ENCODE measurements at places on chromosomes 7 and 10.

GRCh38 chr10:84965468-84965867, 637.1 kb downstream of the CCSER2 start:
- DNase-seq = no peak

DNA sequence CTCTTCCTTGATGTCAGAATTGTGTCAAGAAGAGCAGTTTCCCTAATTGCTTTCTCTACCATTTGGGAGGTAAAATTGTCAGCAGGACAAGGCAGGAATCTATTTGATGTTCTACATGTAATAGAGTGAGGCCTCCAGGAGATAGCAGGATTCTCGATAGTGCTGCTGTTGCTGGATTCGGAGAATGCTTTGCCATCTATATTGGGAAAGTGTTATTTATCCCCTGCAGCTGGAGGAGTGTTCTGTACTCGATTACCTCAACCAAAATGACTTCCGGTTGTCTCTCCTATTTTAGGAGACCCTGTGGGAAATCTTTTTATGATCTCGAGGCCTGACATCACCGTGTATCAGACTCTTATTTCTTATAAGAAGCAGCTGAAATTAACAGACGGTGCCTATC, 217.1 kb downstream of the TMEM178B start:
- DNase-seq = no peak

GRCh38 chr7:91226411-91226810, 37.8 kb upstream of the FZD1 start:
- DNase-seq = no peak

DNA sequence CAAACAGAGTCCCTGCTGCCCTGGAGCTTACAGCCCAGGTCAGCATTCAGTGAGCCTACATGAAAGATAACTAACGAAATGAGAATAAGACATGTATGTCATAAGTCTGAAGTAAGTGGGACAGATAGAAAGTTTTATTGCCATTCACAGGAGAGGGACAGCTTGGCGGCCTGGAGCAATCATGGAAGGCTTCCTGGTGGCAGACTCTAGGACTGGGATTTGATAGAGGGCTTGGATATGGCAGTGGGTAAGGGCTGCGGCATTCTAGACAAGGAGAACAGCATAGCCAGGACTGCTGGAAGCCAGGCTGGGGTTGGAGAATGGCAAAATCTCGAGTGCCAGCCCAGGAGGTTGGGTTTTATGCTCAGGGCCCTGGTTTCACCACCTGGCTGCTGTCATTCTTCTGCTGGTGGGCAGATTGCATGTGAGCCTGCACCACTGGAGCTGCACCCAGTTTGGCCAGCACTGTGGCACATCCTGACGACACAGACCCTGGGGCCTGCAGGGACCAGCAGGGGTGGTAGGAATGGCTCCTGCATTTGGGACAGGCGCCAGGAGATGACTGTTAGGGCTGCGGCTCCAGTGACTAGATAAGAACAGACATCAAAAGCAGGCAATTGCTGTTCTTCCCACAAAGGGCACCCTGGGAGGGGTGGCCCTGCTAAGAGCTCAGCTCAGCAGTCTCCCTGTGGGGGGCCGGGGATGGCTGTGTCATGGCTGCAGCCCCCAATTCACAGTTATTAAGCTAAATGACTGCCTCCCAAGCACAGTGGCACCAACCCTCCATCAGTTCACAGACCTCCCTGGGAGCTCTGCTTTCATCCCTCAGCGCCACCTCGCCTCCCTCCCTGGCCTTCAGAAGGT, 161.1 kb downstream of the RPS24 start:
- no peak for DNase-seq

- DNase-seq = no peak
Observed at GRCh38 chr10:63173468-63174232, 40.5 kb downstream of the NRBF2 start.

DNA sequence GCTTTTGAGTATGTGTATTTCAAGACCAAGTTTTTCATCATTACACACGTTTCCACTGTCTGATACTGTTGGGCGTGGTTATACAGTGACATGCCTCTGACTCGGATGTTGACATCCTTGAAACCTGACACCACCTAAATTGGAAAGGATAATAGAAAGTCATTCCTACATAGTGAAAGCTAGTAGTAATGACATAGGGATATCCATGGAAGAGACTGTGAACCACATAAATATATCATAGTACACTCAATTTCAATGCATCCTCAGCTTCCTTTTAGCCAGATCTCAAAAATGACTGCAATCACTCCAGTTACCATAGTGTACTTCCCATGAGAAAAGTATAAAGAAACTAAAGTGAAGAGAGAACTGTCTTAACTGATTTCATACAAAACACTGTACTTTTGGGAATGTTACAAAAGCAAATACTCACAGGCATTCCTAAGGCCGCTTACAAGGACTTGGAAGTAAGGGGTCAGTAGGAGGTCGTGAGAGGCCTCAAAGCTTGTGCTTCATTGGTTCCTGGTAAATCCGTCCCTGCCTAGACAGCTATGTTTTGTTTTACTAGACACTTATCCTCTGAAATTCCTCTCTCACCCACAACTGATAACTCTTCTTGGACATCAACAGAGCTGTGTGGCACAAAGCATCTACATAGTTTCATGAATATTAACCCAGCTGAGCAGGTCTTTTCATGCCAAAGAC, 71.8 kb upstream of the VWDE start:
- DNase-seq = no peak

DNA sequence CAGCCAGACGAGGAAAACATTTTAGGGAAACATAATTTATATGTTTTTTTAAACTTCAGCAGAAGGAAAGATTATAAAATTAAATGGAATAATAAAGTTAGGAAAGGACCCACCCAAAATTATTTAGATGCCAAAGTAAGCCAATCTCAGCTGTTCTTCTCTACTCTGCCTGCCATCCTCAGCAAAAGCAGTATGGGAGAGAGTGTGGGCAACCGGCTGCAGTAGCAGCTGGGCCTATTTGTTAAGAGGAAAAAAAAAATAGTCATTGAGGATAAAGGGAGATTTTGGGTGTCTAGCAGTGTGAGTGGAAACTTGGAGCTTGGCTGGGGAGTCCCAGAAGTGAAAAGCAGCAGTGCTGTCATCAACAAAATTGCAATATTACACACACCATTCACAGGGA, 15.4 kb downstream of the SEMA3E start:
- DNase-seq = no peak

DNA sequence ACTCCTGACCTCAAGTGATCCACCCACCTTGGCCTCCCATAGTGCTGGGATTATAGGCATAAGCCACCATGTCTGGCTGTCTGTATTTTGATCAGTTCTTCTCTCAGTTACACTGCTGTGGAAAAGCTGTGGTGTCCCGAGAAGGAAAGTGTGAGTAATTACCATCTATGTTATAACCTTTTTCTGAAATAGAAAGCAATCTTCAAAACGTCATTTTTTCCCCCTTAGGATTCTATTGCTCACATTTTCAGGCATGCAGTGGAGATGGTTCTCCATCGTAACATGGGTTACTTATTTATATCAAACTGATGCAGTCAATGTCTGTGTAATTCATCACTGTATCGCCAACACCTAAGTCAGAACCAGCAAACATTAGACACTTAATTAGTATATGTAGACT, 103.5 kb upstream of the FAM3C start:
- peak; percentile 7 for DNase-seq

- DNase-seq = no peak
Observed at GRCh38 chr7:99003419-99003818, 125.1 kb downstream of the TRRAP start.

DNA sequence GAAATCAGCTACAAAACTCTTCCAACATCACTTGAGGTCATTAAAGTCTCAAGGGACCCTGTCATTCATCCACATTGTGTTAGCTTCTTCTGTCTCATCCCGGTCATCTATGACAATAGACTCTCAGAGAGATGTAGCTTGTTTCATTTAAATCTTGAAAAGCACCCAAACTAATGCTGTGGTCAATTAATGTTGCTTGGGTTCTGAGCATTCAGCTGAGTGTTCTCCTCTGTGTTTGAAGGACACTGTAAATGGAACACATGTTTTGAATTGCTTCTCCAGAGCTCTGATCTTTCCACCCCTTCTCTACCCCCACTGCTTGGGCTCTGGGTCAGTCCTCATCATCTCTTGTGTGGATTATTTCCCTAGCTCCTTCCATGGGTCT, 19.6 kb upstream of the ADD3 start:
- no peak for DNase-seq

- DNase-seq = no peak
Observed at GRCh38 chr10:92995509-92995908, 65.1 kb upstream of the CYP26C1 start.

- DNase-seq = no peak
Observed at GRCh38 chr7:141300816-141301215, 227.0 kb downstream of the TMEM178B start.

DNA sequence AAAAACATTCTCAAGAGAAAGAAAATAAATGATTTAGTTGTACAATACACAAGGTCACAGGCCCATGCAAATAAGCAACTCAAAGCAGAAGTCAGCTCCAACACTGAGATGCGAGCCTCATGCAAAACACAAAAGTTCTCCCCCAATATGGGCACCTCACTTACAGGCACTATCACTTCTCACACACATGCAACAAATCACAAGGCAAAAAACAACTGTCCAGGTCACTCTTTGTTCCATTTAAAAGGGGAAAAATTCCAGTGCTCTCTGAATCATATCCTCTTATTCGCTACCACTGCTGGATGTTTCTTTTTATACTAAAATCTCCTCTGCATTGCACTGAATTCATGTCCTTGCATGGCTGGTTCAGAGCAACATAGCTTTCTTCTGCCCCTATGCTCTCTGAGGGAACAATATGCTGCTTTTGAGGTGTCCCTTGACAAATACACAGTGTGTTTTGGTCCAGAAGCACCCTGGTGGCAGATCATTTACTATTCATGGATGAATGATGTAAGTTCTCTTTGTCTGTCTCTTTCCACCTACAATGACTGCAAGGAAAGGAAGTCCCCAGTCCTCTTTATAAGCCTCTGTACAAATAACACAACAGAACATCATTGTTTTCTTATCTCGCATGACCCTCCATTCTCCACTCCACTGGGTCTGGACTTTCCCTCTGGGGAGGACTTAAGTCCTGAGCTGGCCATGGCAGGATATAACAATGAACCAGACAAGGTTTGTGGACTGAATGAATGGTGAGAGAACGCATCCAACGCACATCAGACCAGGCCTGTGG, 85.4 kb upstream of the GSDME start:
- no peak for DNase-seq

GRCh38 chr10:103990121-103990520, 23.2 kb downstream of the SLK start:
- DNase-seq = no peak

DNA sequence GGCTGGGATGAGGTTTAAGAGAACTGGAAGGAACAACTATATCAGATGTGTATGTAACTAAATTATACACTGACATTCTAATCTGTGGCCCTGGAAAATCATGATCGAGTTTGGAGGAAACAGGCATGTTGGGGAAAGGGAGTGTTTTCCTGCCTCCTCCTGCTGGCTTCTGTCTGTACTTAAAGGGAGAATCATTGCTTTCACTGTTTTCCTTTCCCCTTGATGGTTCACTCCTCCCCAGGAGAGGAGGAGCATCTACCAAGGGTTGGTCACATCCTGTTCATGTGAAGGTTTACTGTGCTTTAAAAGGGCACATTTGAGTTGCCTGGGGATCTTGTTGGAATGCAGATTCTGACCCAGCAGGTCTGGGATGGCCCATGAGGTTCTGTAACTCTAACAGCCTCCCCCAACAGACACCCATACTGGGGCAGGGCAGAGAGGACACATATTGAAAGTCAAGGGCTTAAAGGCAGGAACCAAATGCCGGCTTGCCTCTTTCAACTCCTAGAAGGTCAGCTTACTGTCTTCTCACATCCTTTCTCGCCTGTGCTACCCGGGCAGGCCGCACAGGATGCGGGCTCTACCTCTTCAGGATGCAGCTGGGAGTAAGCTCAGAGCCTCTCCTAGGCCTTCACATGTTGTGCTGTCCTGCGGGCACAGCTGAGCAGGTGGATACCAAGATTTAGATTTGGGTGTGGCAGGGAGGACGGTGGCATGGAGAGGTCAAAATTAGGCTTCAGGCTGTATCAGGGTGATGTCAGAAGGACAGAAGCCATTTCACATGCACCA, 694.8 kb downstream of the KCNMA1 start:
- no peak for DNase-seq

- DNase-seq = no peak
Observed at GRCh38 chr10:60649485-60650377, 128.5 kb upstream of the CDK1 start.

DNA sequence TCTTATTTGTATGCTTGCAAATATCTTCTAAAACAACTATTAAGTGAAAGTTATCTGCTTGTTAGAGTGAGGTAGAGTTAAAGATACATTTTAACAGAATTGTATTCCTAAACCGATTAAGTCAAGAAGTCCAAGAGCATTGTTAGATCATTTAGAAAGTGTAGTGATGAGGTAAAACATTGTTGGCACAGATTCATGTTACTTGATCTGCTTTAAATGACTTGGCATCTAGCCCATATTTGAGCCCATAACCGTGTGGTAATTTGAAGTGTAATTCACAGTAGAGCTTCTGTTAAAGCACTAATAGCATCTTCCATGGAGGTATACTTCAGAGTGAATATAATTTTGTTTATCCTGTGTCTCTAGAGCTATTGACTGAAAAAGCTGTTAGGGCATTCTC, 62.1 kb downstream of the PTEN start:
- DNase-seq = no peak

DNA sequence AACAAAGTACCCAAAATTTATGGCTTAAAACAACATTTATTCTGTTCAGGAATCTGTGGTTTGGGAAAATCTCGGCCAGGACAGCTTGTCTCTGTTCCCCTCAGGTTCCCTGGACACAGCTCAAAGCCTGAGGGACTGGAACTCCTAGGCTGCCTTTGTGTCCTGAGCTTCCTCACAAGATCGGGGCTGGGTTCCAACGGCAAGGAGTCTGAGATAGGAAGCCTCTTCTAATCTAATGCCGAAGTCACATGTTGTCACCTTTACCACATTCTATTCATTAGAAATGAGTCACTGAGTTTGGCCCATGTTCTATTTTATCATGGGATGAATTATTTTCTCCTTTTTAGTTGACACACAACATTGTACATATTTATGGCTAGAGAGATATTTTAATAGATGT, 80.5 kb downstream of the ANKRD26 start:
- no peak for DNase-seq
